CD4-positive, alpha-beta T cell (primary cell): ENCODE measurements at places on chromosomes 7 and 10.

DNA sequence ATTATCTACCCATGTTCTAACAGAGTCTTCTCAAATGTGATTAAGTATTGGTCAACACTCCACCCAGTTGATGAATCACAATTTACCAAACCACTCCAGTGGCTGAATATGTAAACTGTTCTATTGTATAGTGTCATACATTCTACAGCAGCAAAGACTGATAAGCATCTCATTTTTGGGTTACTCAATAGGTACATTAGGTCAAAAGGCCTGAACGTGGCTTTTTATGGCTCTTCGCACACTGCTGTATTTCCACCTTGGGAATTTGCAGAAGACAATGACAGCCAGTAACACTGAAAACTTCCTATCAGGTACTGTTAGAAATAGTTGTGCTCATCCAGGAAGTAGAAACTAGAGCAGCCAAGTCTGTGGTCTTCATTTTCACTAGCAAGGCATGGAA lies 166.9 kb downstream of the GLI3 start:
- DNase-seq, result no peak

- no peak for DNase-seq
These were observed 8.7 kb downstream of the VIPR2 start for GRCh38 chr7:159136013-159136412.

DNA sequence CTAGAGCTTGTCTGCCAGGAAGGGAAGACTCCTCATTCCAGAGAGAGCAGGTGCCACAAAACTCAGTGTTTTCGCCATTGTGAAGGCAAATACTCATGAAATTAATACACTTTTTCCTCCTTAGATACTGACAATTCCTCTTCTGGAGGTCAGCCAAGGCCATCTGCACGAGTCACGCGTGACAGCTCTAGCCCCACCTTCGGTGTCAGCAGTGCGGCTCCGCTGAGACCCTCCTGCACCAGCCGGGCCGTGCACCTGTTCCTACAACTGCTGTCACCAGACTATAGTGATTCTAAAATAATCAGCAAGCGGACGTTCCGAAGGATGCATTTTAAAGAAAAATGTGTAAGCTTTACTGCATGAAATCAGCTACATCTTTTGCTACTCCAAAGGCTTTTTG lies 127.7 kb downstream of the DIP2C start:
- DNase-seq, result no peak

DNA sequence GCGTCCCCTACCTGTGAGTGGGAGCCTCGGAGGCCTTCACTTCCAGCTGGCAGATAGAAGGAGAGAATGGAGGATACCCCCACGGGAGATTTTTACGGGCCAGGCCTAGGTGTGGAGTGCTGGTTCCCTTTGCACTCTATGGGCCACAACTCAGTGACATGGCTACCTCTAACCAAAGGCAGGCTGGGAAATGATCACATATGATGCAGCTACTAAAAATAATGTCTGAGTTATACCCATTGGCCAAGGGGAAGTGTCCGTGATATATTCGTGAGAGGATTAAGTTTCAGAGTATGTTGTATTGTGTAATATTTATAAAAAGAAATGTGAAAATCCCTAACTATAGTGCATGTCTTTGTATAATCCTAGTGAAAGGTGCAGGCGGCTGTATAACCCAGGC lies 13.5 kb upstream of the HIPK2 start:
- DNase-seq, result no peak

DNA sequence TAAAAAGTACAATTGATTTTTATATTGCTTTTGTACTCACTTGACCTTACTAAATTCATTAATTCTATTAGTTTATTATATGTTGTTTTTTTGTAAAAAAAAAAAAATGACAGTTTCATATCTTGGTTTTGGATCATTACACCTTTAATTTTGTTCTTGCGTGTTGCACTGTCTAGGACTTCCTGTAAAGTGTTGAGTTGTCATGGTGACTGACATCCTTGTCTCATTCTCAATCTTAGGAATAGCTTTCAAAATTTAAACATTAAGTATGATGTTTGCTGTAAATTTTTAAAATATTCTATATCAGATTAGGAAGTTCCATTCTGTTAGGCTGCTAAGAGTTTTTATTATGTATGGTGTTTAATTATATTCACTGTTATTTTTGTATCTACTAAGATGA lies 139.1 kb downstream of the ARHGAP12 start:
- peak; percentile 49 for DNase-seq

GRCh38 chr10:81576336-81576735 lies 298.7 kb upstream of the NRG3 start:
- no peak for DNase-seq

- DNase-seq, result no peak
These were observed 11.7 kb downstream of the STAM start for GRCh38 chr10:17655567-17656146.

DNA sequence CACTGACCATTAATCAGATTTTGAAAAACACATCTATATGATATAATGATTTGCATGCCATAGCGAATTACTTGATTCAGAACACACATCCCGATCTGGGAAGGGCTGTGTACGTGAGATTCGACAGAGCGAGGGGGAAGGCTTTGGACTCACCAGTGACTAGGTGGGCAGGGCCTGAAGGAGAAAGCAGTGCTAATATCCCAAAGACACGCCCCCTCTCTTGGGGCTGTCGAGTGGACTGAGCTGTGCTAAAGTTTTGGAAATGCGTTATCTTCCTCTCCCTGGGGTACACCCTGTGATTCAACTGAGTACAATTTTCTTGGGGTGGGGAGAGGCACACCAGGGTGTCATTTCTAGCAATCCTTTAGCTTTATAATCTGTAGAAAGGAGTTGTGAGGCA lies 1.8 kb downstream of the LRRC17 start:
- DNase-seq, result no peak

DNA sequence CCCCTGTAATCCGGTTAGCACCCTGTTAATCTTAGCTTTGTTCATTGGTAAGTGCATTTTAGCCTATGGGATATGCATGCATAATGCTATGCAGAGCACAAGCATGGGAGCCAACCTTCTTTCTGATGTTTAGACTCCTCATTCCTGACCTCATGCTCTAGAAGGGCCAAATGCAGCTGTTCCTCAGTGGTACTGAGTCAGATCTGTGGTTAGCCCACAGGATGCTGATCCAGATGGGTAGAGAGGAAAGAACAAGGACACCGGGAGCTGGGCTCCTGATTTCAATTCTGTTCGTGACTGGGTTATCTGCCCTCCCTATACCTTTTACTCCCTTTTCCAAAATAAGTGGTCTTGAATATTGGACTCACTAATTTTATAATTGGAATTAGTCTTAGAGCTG lies 31.7 kb upstream of the C10orf90 start:
- no peak for DNase-seq

DNA sequence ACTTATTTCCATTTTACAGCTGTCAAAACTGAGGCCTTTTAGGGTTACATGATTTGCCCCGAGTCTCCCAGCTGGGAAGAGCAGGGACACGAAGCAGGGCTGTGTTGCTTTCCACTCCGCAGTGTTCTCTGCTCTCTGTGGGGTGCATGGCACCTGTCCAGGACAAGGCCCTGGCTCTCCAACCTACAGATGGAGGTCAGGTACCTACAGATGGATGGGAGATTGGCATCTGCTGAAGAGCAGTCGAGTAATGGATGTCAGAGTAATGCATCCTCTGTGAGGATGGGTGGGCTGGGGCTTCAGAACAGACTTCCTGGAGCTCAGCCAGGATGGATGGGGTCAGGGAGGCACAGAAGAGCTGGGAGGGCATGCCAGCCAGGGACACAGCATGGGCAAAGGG lies 85.0 kb downstream of the EMX2 start:
- no peak for DNase-seq

- no peak for DNase-seq
These were observed 67.4 kb downstream of the GBF1 start for GRCh38 chr10:102312683-102313082.

GRCh38 chr10:29830531-29831512 lies 196.1 kb upstream of the SVIL start:
- no peak for DNase-seq

GRCh38 chr10:89805599-89806013 lies 104.2 kb downstream of the KIF20B start:
- no peak for DNase-seq

DNA sequence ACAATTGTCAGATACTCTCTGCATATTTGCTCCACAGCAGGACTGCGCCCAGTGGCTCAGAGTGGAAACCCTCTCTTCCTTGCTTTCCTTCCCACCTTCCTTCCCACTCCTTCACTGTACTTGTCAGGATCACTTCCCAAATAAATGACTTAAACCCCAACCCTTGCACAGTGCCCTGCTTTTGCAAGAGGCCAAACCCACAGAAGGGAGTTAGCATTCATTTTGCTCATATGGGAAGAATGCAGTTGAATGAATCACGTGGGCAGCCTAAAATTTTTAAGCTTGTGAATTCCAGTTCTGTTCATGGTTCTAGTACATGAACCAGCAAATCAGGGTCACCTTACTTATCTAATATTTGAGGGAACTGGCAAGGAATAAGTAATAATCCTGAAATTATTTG lies 47.7 kb upstream of the SFMBT2 start:
- DNase-seq, result no peak

DNA sequence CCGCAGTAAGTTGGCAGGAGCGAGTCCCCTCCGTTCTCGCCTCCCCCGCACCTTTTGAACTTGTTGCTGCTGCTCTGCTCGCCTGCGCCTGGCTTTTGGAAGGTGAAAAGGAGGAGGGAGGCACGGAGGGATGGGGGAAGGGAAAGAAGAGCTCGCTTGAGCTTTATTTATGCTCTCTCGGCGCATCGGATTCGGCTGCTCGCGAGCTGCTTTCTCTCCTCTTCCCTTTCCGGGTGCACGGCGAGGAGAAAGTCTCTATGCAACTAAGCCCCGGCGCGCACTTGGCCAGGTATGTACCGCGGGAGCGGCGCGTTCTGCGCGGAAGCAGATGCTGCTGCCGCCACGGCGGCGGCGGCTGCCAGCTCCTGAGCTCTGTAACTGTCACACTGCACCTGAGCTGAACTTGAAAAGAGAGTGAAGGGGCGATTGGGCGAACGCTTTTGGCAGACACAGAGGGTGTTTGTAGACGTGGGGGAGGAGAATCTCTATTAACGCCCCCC lies 551 bp downstream of the KCND2 start:
- DNase-seq, result no peak

- DNase-seq, result no peak
These were observed 6.3 kb downstream of the EPC1 start for GRCh38 chr10:32340596-32341180.

DNA sequence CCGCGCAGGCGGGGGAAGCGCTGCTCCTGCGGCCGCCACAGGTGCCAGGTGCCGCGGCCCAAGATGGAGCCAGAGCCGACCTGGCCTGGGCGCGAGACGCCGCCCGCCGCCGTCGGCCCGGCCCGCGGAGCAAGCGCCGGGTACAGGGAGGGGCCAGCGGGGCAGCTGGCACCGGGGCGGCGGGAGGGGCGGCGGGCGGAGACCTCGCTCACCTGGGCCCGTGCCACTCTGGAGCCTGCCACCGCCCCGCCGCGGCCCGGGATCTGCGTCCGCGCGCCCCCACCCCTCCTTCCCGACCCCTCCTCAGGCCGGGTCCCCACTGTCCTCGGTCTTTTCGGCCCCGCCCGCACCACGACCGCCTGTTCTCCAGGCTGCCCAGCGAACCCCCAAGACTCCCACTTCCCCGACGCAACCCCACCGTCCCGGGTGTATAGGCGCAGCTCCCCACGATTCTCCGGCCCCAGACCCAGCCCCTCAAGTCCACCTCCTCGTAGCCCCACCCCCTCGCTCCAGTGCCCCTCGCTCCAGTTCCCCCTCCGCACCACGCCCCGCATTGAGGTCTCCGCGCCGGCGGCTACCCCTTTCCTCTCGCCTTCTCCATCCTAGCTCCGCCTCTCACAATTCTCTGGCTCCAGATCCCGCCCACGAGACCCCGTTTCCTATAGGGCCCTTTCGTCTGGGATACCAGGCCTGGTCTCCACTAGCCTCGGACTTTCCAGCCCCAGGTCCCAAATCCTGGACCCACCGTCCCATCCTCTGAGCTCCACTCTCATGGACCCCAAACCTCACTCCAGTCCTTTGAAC lies at the start of gene GPRIN2:
Gene GPRIN2 (minus strand): TSS at position 144 of the 804 bp plus-strand sequence. CDS start 5,922 bp downstream, outside the sequence.
- DNase-seq, result no peak

GRCh38 chr7:130667593-130668257 lies 823 bp downstream of the COPG2 start:
- DNase-seq, result peak; percentile 3

DNA sequence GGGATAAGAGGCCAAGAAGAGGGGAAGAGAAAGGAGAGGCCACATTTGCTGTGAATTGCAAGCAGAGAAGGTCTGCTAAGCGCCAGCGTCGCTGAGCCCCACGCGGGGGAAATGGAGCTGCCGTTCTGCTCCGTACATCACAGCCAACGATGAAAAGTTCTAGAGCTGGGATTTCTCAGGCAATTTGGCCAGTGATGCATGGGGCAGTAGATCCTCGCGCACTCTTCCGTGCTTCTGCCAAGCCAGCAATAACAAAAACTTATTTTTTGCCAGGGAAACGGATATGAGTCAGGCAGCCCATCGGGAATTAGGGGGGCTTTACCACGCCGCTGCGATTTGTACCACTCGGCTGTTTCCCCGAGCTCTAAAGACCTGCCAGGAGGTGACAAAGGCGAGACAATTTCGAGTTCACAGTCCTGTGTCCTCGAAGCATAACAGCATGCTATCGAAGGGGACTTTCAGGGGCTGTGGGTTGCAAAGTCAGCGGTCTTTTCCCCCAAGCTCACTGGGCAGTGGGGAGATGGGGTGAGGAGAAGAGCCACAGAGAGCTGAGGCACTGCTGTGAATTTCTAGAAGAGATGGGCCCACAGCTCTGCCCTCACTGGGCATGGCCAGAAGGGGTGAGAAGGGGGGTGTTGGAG lies 30.0 kb upstream of the SLF2 start:
- DNase-seq, result no peak

GRCh38 chr10:49276596-49276995 lies 22.4 kb upstream of the C10orf71 start:
- no peak for DNase-seq

- no peak for DNase-seq
These were observed 46.1 kb downstream of the PARD3 start for GRCh38 chr10:34768972-34769330.
